MCF 10A (cell line): ENCODE measurements at places on chromosomes 5 and 9. TPM values are rescaled to one million over a fixed set of nuclear protein-coding genes. Genes with fewer than 3 reads are reported as not detected.

GRCh38 chr5:172119921-172120688 lies 67.9 kb downstream of the STK10 start:
- H3K36me3 ChIP-seq = peaks cover 23% of the 10 kb centered on the region
- H3K27ac ChIP-seq = peak overlapping the region; percentile 23
- no peak for DNase-seq
- H3K27me3 ChIP-seq = no peaks in the 10 kb centered on the region

Gene ANKRD33B
- 3.1 TPM in 2 replicates for total RNA-seq

Gene BAAT
- total RNA-seq = 0.14 and 0.15 TPM in 2 replicates

Gene CDH9
- total RNA-seq = not detected in 2 replicates

DNA sequence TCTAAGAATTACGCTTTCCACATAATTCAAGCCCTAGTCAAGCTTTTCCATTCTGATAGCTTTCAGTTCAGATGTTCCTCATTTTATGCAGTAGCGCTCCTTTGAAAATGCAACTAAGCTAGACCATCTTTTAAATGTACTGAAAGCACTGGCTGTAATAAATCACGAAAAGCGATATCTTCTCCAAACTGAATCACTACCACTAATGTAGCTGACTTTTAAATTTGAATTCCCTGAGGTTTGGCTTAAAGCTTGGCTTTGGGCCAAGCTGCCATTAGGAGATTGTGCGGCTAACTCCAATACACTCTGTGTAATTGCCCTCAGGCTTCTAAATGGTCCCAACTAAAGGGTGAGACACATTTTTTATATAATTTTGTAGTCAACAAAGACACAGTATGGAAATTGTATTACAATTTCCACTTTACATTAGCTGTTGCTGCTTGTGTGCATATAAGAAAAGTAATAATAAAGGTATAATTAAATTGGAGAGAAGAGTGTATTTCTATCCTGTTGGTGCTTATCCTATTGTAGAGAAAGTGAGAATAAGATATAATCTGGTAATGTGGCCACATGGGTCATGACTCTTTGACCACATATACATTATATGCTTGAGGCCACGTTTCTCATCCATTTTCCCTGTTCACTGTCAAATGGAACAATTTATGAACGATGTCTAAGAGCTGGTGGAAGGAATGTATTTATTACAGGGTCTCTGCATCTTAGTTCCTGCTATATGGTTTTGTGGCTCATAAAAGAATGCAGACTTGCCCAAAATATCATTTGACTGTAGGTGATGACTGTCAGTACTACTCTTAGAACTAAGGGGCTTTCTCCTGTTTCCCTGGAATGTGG lies 118.7 kb upstream of the TAF11L2 start:
- peaks cover 20% of the 10 kb centered on the region for H3K4me1 ChIP-seq
- H3K36me3 ChIP-seq = no peaks in the 10 kb centered on the region
- H3K27me3 ChIP-seq = no peaks in the 10 kb centered on the region
- H3K4me3 ChIP-seq = no peak overlapping the region
- DNase-seq = peak; percentile 23

Gene DDX4
- not detected in 2 replicates for total RNA-seq

DNA sequence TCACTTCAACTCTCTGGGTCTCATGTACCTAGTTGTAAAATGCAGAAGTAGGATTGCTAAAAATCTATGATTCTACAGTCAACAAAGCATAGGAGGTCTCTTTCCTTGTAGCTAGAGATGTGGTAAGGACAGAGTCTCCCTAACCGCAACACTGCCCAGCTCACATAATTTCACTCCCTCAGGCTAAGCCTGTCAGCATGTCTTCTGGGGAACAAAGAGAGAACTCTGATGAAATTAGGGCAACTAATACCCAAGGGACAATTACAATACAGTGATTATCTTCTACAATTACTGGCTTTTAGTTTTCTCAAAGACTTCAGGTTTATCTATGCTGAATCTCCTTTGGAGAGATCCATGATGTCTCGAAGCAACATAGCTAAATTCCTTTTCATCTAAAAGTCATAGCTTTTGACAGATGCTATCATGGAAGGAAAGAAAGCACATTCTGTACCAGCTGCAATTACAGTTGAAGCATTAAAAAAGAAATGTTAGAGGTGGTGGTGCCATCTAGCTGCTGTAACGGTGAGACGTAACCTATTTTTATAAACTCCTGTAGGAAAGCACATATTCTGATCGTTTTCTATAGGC lies 141.1 kb upstream of the TARS1 start:
- H3K27me3 ChIP-seq = no peaks in the 10 kb centered on the region
- peaks cover 18% of the 10 kb centered on the region for H3K4me1 ChIP-seq
- peak; percentile 77 for DNase-seq
- no peaks in the 10 kb centered on the region for H3K36me3 ChIP-seq
- H3K27ac ChIP-seq = peak overlapping the region; percentile 69

GRCh38 chr5:155285706-155286105 lies 272.2 kb downstream of the KIF4B start:
- no peak overlapping the region for H3K4me3 ChIP-seq
- no peaks in the 10 kb centered on the region for H3K27me3 ChIP-seq
- no peak overlapping the region for H3K27ac ChIP-seq
- no peak for DNase-seq

DNA sequence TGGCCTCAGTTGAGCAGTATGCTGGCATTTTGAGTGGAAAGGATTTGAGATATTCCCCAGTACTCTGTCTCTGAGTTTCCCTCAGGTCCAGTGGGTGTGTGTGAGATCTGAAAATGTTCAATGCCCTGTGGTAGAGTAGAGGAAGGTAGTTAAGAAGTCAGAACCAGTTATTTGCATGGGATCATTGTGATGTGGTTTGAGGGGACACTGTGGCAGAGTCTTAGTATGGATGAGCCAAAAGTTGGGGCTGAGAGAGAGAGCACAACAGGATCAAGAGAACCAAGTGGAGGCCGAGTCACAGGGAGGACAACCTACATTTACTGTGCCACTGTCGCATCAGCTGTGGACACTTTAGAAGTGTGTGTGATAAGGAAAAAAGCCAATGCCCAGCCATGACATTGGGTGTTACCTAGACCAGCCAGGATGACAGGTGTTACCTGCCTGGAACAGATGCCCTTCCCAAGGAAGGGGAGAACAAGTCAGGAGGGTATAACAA lies 128.9 kb upstream of the IL12B start:
- no peak for DNase-seq
- no peaks in the 10 kb centered on the region for H3K36me3 ChIP-seq
- no peaks in the 10 kb centered on the region for H3K27me3 ChIP-seq
- H3K4me1 ChIP-seq = peaks cover 14% of the 10 kb centered on the region
- H3K27ac ChIP-seq = no peak overlapping the region

Gene C6
- not detected in 2 replicates for total RNA-seq

DNA sequence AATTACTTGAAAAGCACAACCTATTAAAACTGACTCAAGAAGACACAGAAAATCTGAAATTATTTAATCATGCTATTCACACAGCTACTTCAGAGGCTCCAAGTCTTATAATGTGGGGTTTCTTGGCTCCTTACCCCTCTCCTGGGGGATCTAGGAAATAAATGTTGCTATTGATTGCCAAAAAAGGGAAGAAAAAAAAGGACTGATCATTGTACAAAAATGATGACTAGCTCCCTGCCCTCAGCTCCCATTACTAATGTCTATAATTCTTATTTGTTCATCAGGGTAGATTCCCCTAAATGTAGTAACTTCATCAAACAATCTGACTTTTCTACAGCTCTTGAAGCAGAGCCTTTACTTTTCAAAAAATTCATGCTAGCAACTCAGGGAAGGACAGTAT lies 3.3 kb upstream of the SMC5 start:
- H3K4me1 ChIP-seq = peaks cover 39% of the 10 kb centered on the region
- no peaks in the 10 kb centered on the region for H3K27me3 ChIP-seq
- no peak for DNase-seq

Gene PDZD2
- 22.6 and 23.0 TPM in 2 replicates for total RNA-seq

DNA sequence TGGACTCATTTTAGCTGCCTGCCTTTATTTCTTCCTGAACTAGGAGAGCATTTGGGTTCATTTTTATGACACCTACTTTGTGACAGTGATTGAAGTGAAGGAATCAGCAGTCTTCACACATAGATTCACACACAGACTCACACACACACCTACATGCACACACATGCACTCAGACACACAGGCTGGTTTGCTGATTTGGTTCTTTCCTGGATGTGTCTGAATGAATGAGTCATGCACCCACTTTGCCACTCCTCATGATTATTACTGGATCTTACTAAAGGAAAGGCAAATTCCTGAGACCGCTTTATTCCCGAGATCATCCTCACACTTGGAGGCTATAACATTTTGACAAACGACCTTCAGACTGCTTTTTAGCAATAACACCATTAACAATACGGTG lies 529.5 kb downstream of the AGTPBP1 start:
- H3K36me3 ChIP-seq = no peaks in the 10 kb centered on the region
- H3K27ac ChIP-seq = peak overlapping the region; percentile 43
- H3K4me1 ChIP-seq = peaks cover 22% of the 10 kb centered on the region
- DNase-seq = peak; percentile 72

DNA sequence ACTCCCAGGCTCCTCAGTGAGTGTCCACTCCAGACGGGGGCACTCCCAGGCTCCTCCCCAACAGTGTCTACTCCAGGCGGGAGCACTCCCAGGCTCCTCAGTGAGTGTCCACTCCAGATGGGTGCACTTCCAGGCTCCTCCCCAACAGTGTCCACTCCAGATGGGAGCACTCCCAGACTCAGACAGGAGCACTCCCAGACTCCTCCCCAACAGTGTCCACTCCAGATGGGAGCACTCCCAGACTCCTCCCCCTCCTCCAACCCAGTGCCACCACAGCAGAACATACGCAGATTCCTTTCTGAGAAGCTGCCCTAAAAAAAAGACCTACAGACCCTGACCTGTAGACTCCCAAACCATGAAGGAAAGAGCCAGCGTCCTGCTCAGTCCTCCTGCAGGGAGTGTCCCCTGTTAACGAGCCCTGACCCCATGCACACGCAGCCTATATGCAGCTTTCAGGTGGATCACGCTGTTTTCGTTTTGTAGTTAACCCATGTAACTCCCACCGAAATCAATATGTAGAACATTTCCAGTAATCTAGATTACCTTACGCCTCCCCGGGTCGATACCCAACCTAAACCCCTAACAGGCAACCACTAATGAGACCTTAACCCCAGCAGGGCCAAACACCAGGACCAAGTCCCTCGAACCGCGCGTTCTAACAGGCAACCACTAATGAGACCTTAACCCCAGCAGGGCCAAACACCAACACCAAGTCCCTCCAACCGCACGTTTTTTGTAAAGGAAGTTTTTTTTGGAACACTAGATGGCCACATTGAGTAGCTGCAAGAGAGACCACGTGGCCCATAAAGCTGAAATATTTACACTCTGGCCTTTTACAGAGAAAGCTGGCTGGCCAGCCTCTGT lies 15.7 kb downstream of the PNPLA7 start:
- H3K27me3 ChIP-seq = no peaks in the 10 kb centered on the region
- no peak overlapping the region for H3K27ac ChIP-seq
- no peaks in the 10 kb centered on the region for H3K36me3 ChIP-seq
- DNase-seq = peak; percentile 69

DNA sequence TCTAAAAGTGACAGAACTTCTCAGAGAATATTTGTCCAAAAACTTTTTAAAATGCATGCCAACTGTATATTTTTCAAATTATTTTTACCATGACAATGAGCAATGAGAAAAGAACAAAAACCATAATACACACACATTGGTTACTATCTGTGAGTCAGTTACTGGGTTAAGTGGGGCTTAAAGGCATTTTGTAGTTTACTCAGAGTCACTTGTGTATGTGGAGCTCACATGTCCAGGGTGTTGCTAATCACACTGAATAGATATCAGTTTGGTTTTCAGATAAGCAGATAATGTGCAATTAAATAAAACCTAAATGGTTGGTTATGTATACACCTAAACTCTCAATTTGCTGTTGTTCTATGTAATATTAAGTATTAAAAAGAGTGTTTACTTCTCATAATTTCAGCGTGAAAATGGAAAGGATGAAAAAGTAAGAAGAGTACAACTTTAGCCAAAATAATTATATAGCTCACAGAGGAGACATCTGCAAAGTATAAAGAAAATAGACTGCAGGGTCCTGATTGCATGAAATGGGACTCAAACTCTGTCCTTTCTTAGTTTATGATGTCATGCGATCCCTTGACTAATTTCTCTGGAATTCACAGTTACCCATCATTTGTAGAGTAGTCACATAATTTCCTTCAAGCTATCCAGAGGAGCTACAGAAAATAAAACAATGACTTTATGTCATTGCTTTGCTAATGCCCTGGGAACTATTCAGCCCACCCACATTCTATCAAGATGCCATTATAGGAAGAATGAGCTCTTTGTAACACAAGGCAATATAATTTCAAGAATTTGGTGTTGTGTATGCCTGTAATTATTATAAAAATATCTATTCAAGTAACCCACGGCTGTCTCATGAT lies 388.0 kb upstream of the ZNF608 start:
- DNase-seq = peak; percentile 42
- H3K4me3 ChIP-seq = no peak overlapping the region
- no peaks in the 10 kb centered on the region for H3K36me3 ChIP-seq
- H3K4me1 ChIP-seq = peaks cover 3% of the 10 kb centered on the region
- H3K27ac ChIP-seq = no peak overlapping the region

Gene ZNF483
- 1.3 and 2.4 TPM in 2 replicates for total RNA-seq

Gene MOB3B
- total RNA-seq = 2.2 and 3.7 TPM in 2 replicates

Gene FAXDC2
- 0.79 and 2.1 TPM in 2 replicates for total RNA-seq

- H3K27ac ChIP-seq = no peak overlapping the region
- no peaks in the 10 kb centered on the region for H3K27me3 ChIP-seq
- peaks cover 20% of the 10 kb centered on the region for H3K4me1 ChIP-seq
- no peak for DNase-seq
- no peak overlapping the region for H3K4me3 ChIP-seq
Observed at GRCh38 chr9:99437145-99437544, 215.1 kb downstream of the SEC61B start.

DNA sequence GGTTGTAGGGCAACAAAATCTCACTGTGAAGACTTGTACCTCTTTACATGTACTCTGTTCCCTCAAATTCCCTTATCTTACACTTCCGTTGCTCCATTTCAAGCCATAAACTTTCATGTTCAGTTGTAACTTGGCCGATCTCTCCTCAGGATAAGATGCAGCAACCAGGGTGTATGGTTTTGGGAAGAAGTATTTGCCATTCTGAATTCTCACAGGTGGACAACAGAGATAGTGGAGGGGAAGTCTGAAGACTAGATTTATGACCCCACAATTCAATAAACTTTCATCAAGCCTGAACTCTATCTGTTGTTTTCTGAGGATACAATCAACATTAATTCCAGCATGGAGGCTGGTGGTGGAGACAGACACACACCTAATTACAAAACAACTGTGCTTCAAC lies 27.5 kb downstream of the GOLGA1 start:
- H3K27ac ChIP-seq = no peak overlapping the region
- H3K36me3 ChIP-seq = peaks cover 33% of the 10 kb centered on the region
